ENCODE measurements at places on chromosomes 6 and 20. TPM values are rescaled to one million over a fixed set of nuclear protein-coding genes. Genes with fewer than 3 reads are reported as not detected.

GRCh38 chr6:157906537-157907061 is 75.1 kb upstream of the SYNJ2 start:
- DNase-seq = no peak

- DNase-seq = no peak
These were observed 9.4 kb upstream of the CD93 start for GRCh38 chr20:23095499-23095898.

- no peak for DNase-seq
These were observed 525 bp upstream of the MAK start for GRCh38 chr6:10838794-10839333.

DNA sequence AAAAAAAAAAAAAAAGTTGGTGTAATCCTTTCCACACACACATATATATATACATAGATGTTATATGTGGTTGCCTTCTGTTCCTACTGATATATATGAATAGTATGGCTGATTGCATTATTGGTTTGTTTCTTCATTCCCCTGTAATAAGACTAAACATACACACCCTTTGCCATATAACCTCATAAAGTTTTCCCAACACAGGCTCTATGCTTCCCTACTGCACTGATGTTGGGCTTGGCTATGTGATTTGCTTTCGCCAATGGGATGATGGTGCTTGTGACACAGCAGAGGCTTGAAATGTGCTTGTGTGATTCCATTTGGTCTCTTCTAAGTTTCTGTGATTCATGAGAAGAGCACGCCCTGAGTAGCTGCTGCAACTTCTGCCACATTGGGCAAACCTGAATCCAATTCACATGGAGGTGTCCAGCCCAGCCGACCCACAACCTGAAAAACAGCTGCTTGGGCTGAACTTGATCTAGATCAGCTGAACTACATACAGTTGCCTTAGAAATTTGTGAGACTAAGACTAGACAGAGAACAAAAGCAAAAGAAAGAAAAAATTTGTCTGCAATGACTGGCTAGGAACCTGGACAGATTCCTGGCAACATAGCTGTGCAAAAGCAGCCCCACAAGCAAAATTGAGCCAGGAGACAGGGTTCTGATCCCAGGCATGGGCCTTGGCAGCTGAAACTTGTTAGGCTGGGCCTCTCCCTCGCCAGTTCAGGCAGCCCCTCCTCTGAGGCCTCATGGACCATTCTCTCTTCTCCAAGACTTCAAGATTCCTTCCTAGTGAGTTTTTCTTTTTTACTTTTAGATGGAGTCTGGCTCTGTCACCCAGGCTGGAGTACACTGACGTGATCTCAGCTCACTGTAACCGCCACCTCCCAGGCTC is 13.4 kb upstream of the TBC1D20 start:
- no peak for DNase-seq

DNA sequence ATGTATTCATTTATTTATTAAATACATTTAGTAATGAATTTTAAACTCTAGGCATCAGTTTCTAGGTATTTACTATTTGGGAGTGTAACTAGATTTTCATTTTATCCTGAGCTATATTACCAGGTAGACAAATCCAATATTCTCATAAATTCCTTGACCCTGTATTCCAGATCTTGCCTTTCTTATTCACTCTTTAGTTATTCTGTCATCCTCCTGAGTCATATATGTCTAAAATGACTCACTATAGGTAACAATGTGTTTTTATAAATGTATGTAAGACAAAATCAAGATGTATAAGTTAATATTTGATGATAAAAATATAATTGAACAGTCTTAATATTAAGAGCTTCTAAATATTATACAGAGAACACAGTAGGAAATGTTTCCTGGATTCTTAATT is 642.1 kb upstream of the NRSN1 start:
- no peak for DNase-seq

GRCh38 chr6:15798533-15799255 is 135.9 kb upstream of the DTNBP1 start:
- DNase-seq = no peak

DNA sequence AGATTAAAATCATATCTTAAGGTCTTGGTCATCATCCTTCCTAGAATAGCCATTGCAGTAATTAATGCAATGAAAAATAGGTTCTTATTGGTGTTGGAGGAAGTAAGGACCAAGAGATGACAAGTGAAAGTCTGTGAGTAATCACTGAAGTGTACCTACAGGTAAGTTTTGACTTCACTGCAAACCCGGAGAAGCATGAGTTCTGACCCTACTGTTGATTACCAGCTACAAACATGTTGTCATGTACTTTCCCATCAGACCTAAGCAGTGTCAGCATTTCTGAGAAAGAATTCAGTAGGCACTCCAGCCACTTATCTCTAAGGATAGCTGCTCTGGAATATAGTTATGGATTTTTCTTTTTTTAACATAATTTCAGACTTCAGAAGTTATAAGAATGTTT is 280.9 kb downstream of the ZFAND3 start:
- no peak for DNase-seq

DNA sequence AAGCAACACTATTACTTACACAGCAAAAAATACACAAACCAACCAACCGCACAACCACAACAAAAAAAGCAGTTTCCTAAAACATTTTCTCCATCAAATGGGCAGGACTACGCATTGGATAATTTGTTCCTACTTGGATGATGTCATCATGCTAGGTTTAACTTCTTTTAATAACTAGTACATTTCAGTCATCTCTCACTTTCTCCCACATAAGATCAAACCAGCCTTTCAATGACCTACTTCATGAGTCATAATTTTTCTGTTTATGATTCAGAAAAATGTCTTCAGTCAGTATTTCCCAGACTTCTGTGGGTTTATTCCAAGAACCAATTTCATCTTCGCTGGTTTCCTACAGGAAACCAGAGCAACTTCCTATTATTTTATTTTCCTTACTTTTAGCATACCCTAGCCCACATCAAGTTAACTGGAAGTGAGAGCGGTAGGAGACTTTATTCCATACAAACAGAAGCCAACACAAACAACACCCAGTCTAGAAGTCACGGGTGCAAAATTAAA is 134.2 kb downstream of the GMDS start:
- peak; percentile 77 for DNase-seq

Gene DEFB129
- not detected for total RNA-seq

Gene B3GALT4
- 11.1 TPM for total RNA-seq

Gene GMEB2
- total RNA-seq = 10.9 TPM

Gene TASP1
- 6.3 TPM for total RNA-seq

Gene SAMHD1
- total RNA-seq = 29.5 TPM

Gene PCK1
- total RNA-seq = not detected

Gene NFATC2
- total RNA-seq = under 0.01 TPM

Gene SLC22A2
- total RNA-seq = not detected

Data from fibroblast of lung (primary cell).